ACHN (cell line): ENCODE measurements at places on chromosomes 7 and 10.

DNA sequence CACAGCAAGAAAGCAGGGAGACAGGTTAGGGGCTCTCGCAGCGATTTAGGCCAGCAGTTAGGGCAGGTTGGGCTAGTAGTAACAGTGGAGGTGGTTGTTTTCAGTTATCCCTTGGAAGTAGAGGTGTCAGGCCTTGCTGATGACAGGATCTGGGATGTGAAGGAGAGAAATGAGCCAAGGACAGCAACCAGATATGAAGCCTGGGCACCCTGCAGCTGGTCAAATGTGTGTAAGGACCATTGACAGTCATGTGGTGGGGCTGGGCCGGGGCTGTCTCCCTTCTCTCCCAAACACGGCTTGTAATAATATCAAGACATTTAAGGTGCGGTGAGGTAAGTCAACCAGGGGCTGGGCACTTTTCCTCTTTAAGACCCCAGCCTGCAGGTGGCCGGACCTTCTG lies 112.5 kb upstream of the IGFBP3 start:
- DNase-seq: no peak

DNA sequence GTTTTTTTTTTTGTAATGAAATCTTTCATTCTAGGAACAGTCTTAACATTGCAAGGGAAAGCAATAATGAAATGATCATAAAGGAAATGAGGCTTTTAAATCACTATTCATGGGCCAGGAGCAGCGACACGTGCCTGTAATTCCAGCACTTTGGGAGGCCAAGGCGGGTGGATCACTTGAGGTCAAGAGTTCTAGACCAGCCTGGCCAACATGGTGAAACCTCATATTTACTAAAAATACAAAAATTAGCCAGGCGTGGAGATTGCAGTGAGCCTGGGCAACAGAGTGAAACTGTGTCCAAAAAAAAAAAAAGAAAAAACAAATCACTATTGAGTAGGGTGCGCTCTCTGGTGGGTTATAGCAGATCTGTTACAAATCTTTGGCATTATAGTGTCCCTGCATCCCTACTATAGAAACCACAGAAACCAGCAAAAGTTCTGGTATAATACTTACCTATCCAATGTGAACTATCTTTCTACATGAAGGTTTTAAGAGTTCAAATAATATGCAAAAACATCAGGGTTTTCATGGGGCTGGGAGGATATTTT lies 72.1 kb downstream of the GLI3 start:
- peak; percentile 29 for DNase-seq

GRCh38 chr7:149334219-149334618 lies 72.2 kb downstream of the ZNF783 start:
- DNase-seq: no peak

- no peak for DNase-seq
These were observed 1.9 kb downstream of the SCART1 start for GRCh38 chr10:133455611-133456031.

DNA sequence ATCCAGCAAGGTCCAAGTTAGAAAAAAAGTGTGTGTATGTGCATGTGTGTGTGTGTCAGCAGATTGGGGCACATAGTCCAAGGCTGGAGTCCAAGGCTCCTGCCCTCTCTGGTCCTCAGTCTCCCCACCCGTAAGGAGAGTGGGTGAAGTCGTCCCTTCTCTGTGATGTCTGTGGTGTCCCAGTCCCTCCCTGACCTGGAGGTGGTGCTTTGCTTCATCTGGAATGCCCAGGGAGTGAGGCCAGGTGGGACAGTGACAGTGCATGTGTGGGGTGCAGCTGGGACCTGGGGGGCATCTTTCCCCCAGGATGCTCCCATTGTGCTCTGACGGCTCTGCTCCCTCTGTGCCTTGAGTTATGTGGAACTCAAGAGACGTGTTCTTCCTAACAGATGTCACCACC lies 18.0 kb downstream of the AQP1 start:
- DNase-seq: no peak

DNA sequence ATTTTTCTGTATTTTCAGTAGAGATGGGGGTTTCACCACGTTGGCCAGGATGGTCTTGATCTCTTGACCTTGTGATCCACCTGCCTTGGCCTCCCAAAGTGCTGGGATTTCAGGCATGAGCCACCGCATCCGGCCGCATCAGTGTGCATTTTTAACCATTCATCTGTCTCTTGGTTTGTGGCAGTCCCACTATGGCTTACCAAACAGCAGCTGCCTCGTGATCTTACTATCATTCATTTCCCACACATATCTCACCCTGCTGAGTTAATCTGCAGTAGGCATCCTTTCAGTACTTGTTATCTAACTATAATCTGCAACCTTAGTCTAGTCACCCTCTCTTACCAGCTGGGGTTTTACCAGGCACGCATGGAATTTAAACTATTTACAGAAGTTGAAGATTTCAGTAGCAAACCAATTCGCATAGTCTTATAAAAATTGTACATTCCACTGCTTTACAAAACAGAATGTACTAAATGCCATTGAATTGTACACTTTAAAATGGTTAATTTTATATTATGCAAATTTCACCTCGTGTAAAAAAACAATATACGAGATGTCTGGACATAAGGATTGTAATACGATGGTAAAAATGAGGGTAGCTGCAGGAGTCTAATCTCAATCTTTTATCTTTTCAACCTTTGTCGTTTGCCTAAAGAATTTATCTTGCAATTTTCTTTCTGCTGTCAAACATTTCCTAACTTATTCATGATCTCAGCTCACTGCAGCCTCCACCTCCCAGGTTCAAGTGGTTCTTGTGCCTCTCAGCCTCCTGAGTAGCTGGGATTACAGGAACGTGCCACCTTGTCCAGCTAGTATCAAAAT lies 4.6 kb upstream of the TBC1D12 start:
- peak; percentile 79 for DNase-seq

GRCh38 chr10:128382225-128382624 lies 256.0 kb upstream of the MKI67 start:
- no peak for DNase-seq

DNA sequence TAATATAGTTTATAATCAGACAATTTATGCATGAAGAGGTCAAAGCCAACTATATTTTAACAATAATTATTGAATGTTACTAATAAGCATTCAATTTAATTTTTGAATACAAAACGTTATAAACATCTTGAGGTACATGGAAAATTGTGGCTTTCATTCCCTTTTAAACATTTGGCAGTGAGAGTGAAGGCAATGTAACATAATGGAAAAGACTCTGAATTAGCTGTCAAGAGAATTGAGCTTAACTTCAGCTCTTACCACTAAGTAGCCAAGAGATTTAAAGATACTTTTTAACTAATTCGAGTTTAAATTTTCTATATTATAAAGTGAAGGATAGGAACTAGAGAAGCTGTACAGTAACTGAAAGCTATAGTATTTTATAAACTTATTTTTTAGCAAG lies 98.6 kb downstream of the SEMA3A start:
- DNase-seq: no peak

DNA sequence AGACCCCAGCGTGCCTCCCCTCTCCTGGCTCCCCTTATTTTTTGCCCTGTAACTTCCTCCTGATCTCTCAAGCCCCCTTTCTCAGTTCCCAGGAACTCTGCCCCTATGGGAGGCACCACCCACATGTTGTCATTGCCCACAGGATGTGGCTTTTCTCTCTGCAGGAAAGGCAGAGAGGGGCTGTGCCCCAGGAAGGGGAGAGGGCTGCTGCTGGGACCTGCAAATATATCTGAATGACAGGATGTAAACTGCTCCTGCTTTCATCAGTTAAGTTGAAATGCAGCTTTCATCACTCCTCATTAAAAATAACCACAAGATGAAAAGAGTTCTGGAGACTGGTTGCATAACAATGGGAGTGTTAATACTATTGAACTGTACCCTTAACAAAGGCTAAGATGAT lies 103.3 kb downstream of the CLEC2L start:
- no peak for DNase-seq

DNA sequence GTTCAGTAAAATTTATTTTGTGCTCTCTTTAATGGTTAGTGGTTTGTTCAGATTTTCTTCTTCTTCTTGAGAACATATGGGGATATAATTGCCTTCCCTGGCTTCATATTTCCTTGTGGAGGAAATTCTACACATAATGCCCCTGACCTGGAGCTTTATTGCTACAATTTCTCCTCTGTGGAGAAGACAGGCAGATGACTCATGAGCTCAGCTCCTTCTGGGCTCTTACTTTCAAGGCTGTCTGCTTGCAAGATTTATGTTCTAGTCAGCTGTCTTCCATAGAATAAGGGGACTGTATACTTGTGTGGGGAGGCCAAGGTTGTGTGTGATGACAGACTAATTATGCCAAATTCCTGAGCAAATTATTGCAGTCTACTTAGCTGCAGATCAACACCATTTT lies 1.6 kb downstream of the LRRD1 start:
- DNase-seq: peak; percentile 21

- DNase-seq: no peak
These were observed 24.8 kb downstream of the ZC3HAV1 start for GRCh38 chr7:139084709-139085108.

GRCh38 chr10:125160856-125161706 lies 718 bp upstream of the CTBP2 start:
- DNase-seq: peak; percentile 89

DNA sequence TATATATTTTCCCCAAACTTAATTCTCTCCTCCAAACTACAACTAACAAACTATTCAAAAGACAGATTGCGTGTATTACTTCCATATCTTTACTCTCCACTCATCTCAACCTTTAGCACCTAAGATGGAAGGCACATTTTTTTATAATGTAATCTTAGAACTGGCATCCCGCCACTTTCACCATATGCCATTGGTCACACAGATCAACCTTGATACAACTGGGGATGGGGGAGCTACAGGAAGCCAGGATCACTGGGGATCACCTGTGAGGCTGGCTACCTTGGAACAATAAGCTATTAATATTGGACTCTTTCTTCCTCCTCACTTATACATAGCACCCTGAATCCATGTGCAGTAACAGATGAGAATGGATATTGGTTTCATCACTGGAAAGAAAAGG lies 469.6 kb upstream of the LRRN3 start:
- DNase-seq: no peak

GRCh38 chr10:123995461-123996131 lies 97.8 kb downstream of the CHST15 start:
- peak; percentile 84 for DNase-seq
